ENCODE measurements at places on chromosomes 5 and 9.

GRCh38 chr5:12250454-12250853, 346.2 kb upstream of the CTNND2 start:
- DNase-seq: no peak

GRCh38 chr9:104138243-104138868, 44.2 kb downstream of the SMC2 start:
- no peak for DNase-seq

GRCh38 chr9:9177081-9177480, 1377.5 kb upstream of the DMAC1 start:
- no peak for DNase-seq

DNA sequence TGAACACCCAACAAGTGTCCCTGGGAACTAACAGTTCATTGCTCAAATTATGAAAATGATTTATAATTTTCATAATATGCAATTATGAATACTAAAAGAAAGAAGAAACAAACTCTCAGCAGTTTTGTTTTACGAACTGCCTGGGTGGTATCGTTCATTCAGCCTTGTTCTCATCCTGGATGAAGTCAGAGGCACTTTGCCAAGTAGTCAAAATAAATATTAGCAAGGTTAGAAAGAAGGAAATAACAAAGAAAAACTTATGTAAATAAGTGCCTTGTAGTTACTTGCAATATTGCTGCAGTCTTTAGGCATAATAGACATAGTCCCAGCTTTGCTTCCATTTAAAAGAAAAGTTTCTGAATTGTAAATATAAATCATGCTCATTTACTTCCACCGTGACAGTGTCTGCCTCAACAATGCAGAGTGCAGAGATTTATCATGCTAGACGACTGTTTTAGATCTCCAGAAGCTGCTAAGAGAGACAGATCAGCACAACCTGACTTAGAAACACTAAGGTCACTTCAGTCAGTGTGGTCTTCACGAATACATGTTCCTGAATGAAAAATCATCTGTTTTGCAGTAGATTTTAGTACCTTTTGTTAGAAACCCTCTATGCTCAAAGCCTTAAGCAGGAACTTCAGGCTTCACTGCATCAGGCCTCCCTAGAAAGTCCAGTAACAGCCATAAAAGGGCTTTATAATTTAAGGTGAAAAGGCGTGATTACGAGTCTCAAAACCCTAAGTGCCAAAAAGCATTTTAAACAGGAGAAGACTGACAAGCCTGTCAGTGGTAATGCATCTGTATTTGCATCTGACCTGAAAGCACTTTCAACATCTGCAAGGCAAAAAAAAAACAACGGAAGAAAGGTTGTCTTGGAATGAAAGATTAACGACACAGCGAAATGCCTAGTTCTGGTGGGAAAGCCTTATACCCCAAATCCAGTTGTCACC, 92.1 kb downstream of the TMEM167A start:
- no peak for DNase-seq

DNA sequence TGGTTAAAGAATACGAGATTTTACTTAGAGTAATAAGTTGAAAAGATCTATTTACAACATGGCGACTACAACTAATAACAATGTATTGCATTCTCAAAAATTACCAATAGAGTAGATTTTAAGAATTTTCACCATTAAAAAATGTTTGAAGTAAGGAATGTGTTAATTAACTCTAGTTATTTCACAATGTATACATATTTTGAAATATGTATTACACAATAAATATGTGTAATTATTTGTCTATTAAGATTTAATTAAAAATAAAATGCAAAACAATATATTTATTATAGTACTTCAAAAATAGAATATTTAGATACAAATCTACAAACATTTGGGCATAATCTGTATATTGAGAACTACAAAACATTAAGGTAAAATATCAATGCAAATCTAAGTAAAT, 1326.3 kb upstream of the CDH6 start:
- DNase-seq: no peak

GRCh38 chr5:14040542-14040941, 96.1 kb upstream of the DNAH5 start:
- DNase-seq: no peak

- DNase-seq: no peak
Observed at GRCh38 chr5:10667431-10668057, 93.5 kb downstream of the DAP start.

Measured in stimulated activated CD4-positive, alpha-beta T cell treated with anti-CD3 and anti-CD28 coated beads, TNF-alpha, amount 100 ng/mL, for 1 hour (primary cell).